ENCODE measurements at places on chromosomes 5 and 9. TPM values are rescaled to one million over a fixed set of nuclear protein-coding genes. Genes with fewer than 3 reads are reported as not detected.

DNA sequence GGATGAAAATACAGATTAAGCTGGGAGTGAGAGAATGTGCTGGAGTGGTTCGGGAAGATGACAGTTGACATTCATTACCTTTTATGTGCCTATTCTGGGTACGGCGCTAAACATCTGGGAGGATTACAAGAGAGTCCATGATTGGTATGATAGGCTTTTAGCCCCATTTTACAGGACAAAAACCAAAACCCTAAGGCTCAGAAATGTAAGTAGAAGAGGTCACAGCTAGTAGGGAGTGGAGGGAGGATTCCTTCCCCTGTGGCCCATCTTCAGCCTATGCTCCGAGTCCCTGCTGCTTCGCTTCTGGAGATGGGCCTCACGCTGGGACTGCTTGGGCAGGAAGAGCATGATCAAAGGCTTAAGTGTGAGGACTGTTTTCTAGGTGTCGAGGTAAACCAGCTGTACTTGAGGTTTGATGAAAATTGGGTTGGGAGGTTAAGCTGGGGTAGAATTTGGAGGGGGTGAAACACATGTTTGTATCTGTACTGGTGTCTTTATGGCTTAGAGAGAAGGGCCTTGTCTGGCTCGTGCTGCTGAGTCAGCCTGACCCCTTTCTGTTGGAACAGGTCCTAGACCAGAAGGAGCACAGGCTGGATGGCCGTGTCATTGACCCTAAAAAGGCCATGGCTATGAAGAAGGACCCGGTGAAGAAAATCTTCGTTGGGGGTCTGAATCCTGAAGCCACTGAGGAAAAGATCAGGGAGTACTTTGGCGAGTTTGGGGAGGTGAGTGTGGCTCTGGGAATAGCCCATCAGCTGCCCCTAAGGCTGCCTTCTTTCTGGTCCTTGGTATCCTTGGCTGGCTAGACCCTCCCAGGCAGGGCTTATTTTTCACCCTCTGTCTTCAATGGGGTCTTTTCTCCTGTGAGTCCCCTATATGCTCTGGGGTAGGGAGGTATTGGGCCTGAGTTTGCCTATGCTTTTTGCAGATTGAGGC lies 2.1 kb downstream of the HNRNPAB start:
- DNase-seq = no peak

DNA sequence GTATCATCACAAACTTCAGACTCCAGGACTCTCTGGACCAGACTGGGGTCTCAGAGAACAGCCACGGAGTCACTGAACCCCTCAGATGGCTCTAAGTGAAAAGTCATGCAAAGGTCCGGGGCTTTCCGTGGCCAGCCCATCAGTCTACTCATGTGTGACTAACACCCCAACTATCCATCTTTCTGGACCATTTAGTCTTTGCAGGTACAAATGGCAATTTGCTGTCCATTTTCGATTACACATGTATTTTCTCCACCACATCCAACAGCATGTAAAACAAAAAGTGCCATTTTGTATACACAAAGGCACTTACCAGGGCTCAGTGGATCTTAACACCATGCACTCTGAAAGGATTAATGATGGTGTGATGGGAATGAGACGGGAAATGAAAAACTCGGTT lies 387.7 kb downstream of the BNC2 start:
- DNase-seq = no peak

DNA sequence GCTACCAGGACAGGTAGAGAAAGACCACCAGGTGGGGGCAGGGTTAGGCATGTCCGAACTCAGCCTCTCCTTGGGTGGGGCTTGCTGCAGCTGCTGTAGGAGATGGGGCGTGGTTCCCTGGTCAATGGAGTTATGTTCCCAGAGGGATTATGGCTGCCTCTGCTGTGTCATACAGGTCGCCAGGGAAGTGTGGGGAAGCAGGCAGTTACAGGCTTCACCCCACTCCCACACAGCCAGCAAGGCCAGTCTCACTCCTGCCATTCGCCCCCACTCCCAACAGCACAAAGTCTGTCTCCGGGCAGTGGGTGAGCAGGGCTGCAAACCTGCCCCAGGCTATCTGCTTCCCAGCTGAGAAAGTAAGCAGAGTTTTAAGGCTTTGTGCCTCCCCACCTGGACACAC lies 20.0 kb upstream of the CEP72 start:
- no peak for DNase-seq

DNA sequence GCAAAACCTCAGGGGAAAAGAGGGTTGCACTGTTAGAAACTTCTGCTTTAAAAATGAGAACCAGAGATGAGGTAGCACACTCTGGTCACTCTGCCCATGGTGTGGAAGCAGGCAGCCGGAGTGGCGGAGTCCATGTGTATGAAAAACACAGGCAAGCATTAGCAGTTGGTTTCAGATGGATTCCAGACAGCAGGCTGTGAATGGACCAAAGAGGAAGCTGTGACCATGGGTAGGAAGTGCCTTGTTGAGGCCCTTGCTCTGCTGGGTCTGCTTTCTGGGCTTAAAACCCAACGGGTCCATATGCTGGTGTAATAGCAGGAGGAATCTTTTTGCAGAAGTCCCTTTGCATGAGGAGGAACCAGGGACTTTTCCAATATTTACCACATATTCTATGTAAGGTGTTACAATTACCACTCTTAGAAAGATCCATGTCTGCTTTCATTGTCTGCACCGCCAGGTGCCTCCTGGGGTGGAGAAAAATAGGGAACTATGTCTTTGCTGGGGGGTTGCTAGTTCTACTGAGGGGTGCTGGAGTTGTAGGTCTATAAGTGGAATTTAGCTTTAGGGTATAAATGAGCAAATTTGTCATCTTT lies 77.0 kb downstream of the ANKRD55 start:
- DNase-seq = no peak

GRCh38 chr9:84371737-84372136 lies 31.2 kb upstream of the SLC28A3 start:
- no peak for DNase-seq

GRCh38 chr9:89745601-89746376 lies 141.0 kb downstream of the GADD45G start:
- DNase-seq = no peak

DNA sequence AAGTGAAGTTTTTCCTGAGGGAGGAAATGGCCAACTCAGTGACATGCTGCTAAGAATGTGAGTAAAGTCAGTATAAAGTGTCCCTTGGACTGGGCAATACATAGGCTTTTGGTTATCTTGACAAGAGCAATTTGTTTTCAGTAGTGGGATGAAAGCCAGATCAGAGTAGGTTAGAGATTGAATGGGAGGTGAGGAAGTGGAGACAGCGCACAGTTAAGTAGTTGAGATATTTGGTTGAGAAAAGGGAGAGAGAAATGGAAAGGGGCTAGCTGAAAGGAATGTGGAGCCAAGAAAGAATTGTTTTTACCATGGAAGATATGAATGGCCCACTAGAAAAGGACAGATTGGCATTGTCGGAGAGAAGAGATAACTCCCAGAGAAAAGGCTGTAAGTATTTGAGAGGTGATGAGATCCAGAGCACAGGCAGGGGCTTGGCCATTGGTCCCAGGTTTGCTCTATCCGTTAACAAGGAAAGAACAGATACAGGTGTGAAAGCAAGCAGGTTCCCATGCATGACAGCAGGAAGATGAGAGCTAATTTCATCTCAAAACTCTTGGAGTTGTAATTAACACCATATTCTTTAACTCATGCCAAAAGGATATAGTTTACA lies 392.0 kb downstream of the NR2F1-AS1 start:
- DNase-seq = no peak

- no peak for DNase-seq
Observed at GRCh38 chr5:180396926-180397325, 43.8 kb upstream of the GFPT2 start.

GRCh38 chr5:143229896-143230675 lies 173.4 kb downstream of the NR3C1 start:
- DNase-seq = no peak

- no peak for DNase-seq
Observed at GRCh38 chr5:4614088-4614487, 526.0 kb upstream of the ADAMTS16 start.

GRCh38 chr9:94034511-94034910 lies 49.8 kb upstream of the PTPDC1 start:
- no peak for DNase-seq

- DNase-seq = no peak
Observed at GRCh38 chr5:2190549-2190948, 307.8 kb upstream of the IRX4 start.

DNA sequence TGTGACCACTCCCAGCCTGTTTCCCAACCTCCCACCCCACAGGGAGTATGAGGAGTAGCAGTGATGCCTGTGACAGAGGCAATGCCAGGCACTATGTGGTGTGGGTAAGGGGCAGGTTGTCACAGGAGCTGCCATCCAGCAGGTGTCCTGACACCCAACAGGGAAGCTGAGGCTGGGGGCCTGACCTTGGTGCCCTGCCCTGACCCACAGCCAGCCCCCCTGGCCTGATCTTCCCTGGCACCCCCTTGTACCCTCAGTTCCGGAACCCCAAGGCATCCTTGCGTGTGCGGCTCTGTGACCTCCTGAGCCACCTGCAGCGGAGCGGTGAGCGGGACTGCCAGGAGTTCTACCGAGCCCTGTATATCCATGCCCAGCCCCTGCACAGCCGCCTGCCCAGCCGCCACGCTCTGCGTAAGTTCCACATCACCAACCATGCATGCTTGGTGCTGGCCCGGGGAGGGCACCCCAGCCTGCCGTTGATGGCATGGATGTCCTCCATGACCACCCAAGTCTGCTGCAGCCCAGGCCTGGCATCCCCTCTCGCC lies 14.4 kb downstream of the CARD19 start:
- DNase-seq = no peak

- DNase-seq = no peak
Observed at GRCh38 chr9:83280790-83281189, 217.8 kb upstream of the RASEF start.

GRCh38 chr5:17357504-17357903 lies 140.1 kb downstream of the BASP1 start:
- DNase-seq = no peak

- DNase-seq = no peak
Observed at GRCh38 chr9:125820100-125820804, 73.1 kb downstream of the PBX3 start.

DNA sequence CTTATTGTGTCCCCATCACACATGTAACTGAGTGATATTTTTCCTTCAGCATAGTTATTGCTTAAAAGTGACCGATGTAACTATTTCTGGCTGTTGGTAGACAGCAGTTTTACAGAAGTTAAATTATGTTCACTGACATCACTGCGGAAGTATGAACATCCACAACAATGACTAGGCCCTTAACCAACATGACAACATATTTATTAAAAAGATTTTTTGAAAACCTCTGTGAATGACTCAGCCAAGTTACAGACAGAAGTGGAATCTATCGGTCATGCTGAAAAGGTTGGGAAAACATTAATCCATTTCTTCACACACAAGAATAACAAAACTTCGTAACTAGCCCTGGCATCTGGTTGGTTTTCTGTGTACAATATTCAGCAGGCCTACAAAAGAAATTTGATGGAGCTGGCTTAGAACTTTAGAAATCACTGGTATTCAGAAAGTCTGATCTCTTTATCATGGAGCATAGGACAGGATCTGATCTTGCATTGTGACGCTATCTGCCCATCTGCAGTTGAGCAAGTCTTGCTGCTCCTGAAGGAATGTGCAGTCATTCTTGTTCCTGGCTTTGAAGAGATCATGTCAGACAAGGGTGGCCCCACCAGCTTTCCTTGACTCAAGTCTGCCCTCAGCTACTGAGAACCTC lies 6.5 kb downstream of the GLIS3 start:
- DNase-seq = no peak

The ANKRD34B gene
- not detected for total RNA-seq

The C5orf52 gene
- not detected for total RNA-seq

The FEM1C gene
- total RNA-seq = 14.3 TPM

The PSMD5 gene
- 19.1 TPM for total RNA-seq

The TEX48 gene
- total RNA-seq = not detected

The C9orf43 gene
- 0.09 TPM for total RNA-seq

The RNF180 gene
- total RNA-seq = 1.2 TPM

The ZDHHC11B gene
- 0.37 TPM for total RNA-seq

The SPINK5 gene
- 0.42 TPM for total RNA-seq

The IL4 gene
- not detected for total RNA-seq

The GFPT2 gene
- 1.8 TPM for total RNA-seq

The POLR3G gene
- 0.75 TPM for total RNA-seq

The PCDHGA8 gene
- total RNA-seq = 0.75 TPM

The SNCAIP gene
- 0.50 TPM for total RNA-seq

The COMMD10 gene
- 22.3 TPM for total RNA-seq

The TMEM252 gene
- not detected for total RNA-seq

The OGN gene
- total RNA-seq = 0.92 TPM

The NEURL1B gene
- 10.0 TPM for total RNA-seq

Measured in liver (tissue), 10 donors.